H54 (cell line): ENCODE measurements at places on chromosomes 3 and 15.

- peak; percentile 61 for DNase-seq
Observed at GRCh38 chr3:16448639-16449070, 64.8 kb downstream of the RFTN1 start.

GRCh38 chr3:46349484-46350261 lies 4.2 kb upstream of the CCR2 start:
- DNase-seq: no peak

- DNase-seq: no peak
Observed at GRCh38 chr3:481680-482079, 285.1 kb downstream of the CHL1 start.

GRCh38 chr3:73197187-73197586 lies 135.7 kb downstream of the EBLN2 start:
- no peak for DNase-seq

GRCh38 chr3:132657869-132658747 lies 1.5 kb downstream of the ACAD11 start:
- DNase-seq: no peak

DNA sequence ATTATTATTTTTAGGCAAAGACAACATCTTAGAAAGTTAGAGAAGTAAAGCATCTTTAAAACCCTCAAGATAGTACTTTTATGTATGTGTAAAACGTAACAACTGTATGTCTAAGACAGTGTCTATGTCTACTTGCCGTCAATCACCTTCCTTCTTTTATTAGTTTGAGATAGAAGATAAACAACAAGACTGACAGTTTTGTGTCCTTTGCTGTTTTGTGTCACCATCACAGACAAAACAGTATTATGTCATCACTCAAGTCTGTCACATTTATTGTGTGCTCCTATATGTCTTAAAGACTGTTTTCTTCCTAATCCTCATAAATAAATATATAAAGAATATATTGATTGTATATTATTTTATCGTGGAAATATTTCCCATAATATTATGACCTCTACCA lies 908.3 kb downstream of the CADM2 start:
- DNase-seq: no peak

DNA sequence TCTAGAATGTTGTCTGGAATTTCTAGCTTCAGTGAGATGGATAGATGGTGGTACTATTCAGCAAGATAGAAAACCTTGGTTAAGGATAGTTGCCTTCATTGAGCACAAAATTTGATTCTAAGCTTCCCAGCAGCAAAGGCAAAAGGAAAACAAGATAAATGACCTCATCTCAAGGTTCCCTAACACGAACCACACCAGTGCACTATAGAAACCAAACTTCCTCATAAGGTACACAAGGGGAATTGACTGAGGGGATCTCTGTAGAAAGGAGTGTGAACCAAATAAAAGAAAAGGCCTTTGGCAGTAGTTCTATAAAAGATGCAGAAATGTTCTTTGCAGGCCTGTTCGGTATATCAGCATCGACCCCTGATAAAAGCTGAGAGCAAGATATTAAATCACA lies 288.9 kb downstream of the SHQ1 start:
- no peak for DNase-seq

DNA sequence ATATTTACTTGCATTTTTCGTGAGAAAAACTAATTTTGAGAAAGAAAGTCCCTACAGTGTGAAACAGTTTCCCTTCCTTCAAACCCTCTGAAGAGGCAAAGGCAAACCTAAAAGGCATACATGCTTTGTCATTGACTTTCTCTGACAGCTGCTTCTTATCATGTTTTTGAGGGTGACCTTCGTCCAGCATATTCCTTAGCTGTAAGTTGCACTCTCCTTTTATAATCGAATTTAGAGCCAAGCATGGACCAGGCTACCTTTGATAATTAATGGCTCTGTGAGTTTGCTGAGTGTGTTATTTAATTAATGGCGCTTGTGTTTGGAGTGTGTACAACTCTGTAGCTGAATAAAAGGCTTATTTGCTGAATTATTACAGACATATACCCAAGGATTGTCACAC lies 684.2 kb upstream of the CFAP20DC start:
- DNase-seq: no peak

- no peak for DNase-seq
Observed at GRCh38 chr15:98418122-98418521, 230.2 kb upstream of the IGF1R start.

DNA sequence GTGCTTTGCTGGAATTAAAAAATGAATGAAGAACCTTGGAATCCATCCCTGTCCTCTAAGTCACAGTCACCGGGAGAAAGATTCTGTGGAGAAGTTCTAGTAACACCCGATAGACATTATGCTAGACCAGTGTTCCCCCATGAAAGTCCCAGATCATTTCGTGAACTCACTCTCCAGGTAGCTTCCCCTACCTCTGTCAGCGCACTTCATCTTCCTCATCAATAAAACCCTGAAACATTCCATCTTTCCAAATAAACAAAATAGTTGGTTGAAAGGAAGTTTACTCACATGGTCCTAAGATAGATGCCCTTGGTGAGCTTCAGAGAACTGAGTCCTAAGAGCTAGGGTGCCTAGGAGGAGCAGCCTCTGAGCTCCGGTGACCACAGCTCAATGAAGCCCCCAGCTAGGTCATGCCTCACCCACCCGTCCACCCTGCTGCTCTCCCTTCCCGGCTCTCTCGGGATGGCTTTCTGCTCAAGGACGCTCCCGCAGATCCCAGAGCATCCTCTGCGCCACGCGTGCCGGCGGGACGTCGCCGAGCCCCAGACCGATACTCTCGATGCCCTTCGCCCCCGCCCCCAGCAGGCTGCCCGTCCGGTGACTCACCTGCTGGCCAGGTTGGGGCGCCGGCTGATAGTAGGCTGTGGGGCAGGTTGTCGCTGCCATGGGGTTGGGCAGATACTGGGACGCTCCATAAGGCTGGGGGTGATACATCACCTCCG lies 776 bp downstream of the VGLL3 start:
- DNase-seq: no peak

DNA sequence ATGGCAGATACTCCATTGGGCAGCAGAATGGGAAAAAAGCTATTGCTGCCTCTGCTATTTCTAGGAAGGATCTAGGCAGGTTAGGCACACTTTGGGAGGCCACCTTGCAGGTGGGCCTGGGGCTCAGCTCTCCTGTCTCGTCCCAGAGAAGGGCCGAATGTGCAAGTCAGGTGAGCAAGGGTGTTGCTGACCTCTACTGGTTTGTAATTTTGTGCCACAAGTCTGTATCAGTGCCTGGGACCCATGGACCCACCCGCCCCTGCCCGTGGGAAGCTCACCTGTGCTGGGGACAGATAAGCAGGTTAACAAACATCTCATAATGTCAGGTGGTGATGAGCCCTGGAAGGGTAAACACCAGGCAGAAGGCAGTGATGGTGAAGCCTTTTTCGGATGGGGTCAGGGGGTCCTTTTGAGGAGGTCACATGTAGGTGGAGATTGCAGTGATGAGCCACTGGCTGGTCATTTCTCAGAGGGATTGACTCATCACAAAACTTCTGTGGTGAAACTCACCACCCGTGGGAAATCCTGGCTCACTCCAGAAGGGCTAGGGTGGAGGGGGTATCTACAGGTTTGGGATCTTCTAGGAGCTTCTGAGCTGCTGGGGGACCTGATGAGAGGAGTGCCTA lies 161.3 kb downstream of the KLF13 start:
- peak; percentile 47 for DNase-seq

- no peak for DNase-seq
Observed at GRCh38 chr15:44243141-44243540, 45.4 kb upstream of the GOLM2 start.

DNA sequence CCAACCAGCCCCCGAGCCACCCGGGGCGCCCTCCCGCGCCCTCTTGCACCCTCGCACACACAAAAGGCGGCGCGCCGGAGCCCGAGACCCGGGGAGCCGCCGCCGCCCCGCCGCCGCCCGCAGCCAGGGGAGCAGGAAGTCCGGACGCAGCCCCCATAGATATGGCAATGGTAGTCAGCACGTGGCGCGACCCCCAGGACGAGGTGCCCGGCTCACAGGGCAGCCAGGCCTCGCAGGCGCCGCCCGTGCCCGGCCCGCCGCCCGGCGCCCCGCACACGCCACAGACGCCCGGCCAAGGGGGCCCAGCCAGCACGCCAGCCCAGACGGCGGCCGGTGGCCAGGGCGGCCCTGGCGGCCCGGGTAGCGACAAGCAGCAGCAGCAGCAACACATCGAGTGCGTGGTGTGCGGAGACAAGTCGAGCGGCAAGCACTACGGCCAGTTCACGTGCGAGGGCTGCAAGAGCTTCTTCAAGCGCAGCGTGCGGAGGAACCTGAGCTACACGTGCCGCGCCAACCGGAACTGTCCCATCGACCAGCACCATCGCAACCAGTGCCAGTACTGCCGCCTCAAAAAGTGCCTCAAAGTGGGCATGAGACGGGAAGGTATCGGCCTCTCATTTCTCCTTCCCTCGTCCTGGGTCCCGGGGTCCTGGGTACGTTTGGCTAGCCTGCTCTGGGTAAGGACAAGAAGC lies 1.6 kb downstream of the NR2F2 start:
- DNase-seq: no peak

DNA sequence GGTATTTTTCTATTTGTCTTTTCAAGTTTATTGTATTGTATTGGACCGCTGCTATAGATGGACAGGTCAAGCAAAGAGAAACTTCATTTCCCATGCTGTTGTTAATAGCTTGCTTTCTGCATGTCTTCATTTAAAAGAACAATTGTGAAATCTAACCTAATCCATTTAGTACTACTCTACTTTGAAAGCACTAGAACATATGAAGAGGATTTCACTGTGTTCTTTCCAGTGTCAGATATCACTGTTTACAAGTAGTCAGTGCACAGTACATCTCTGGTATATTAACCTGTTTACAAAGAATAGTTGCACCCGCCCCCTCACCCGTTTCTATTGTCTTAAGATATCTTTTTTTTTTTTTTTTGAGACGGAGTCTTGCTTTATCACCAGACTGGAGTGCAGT lies 21.8 kb upstream of the EDEM1 start:
- DNase-seq: no peak

- DNase-seq: no peak
Observed at GRCh38 chr15:25792128-25792527, 71.0 kb downstream of the ATP10A start.

DNA sequence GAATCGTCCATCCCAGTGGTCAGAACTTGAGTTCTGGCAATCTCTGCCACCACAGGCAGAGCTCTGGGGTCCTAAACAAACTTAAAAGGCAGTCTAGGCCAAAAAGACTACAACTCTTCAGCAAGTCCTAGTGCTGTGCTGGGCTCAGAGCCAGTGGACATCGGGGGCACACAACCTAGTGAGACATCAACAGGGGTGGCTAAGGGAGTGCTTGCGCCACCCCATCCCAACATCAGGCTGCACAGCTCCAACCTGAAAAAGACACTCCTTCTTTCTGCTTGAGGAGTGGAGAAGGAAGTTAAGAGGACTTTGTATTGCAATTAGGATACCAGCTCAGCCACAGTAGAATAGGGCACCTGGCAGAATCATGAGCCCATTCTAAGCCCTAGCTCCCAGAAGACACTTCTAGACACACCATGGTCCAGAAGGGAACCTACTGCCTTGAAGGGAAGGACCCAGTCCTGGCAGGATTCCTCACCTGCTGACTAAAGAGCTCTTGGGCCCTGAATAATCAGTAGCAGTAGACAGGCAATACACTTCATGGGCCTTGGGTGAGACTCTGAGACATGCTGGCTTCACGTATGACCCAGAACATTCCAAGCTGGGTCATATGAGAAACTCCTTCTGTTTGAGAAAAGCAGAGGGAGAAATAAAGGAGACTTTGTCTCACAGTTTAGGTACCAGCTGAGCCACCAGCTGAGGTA lies 72.0 kb downstream of the TFDP2 start:
- DNase-seq: no peak

DNA sequence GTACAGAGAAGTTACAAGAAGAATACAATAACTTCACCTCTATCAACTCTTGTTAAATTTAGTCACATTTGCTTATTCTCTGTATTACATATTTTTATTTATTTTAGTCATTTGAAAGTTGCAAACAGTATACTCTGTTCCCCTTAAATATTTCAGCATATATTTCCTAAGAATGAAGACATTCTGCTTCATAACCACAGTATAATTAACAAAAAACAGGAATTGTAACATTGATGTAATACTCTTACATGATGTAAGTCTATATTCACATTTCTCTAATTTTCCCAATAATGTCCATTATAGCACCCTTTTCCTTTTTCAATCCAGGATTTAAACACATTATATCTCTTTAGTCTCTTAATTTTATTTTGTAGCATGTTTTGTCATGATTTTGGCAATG lies 112.0 kb downstream of the AKAP13 start:
- DNase-seq: no peak

DNA sequence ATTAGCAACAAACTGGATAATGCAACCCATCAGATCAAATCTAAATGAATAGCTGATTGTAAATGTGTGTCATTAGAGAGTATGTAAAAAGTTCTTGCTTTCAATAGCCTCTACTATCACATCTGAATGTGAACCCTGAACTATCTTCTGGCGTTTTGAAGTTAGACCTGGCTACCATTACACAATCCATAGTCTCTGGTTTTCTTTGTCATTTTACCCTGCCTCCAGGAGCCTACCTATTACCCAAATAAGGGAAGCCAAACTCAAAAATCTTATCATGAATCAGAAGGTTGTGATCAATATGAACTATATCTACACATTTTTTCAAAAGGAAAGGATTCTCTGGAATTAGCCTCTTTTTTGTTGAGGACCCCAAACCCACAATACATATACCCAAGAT lies 31.8 kb downstream of the PCYT1A start:
- no peak for DNase-seq

- no peak for DNase-seq
Observed at GRCh38 chr15:60583194-60583593, 104.3 kb upstream of the ICE2 start.

- no peak for DNase-seq
Observed at GRCh38 chr3:184595726-184596125, 34.1 kb downstream of the EPHB3 start.

GRCh38 chr3:34419801-34420200 lies 621.4 kb downstream of the PDCD6IP start:
- DNase-seq: no peak

DNA sequence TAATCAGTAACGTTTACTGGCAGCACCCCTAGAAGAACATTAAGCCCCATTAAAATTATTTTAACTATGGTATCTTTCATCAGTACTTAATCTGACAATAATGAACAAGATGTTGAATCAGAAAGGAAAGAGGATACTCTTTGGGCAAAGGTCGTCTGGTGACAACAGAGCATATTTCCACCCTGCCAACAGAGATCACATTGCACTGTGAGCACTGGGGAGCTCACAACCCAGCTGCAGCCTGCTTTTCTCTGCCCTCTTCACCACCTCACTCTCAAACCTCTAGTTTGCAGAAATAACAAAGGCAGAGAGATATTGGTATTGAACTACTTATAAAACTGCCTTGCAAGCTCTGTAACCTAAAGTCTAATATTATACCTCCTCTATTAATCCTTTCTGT lies 130.0 kb downstream of the FBN1 start:
- no peak for DNase-seq

DNA sequence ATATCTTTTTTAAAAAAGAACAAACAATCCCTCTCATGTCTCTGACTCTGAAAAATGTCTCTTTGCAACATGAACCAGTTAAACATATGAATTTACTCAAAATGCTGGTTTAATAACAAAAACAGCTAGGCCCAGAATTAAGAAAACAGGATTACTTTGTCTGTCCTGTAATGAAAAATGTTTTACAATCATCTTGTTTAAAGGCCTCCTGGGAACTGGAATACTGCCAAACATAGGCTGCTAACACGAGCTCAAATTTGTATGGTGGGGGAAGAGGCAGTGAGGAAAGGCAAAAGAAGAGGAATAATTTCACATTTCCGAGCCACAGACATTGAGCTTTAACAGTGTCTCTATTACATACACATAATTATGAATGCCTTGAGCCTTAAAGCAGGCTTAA lies 61.7 kb upstream of the PPIB start:
- DNase-seq: no peak
